ENCODE measurements at places on chromosomes 1 and 21. TPM values are rescaled to one million over a fixed set of nuclear protein-coding genes. Genes with fewer than 3 reads are reported as not detected.

DNA sequence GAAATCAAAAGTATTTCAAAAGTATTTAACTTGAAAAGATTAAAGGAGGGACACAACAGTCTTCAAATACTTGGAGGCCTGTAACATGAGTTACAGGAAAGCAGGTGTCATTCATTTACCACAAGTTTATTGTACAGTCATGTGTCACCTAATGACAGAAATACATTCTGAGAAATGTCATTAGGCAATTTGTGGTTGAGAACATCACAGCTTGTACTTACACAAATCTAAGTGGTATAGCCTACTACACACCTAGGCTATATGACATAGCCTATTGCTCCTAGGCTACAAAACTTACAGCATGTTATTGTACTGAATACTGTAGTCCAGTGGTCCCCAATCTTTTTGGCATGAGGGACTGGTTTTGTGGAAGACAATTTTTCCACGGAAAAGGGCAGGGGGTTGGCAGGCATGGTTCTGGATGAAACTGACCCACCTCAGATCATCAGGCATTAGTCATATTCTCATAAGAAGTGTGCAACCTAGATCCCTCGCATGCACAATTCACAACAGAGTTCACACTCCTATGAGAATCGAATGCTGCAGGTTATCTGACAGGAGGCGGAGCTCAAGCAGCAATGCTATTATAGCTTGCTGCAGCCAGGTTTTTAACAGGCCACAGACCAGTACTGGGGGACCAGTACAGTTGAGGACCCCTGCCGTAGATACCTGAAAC is 25.0 kb upstream of the PHTF1 start:
- no peak for DNase-seq

DNA sequence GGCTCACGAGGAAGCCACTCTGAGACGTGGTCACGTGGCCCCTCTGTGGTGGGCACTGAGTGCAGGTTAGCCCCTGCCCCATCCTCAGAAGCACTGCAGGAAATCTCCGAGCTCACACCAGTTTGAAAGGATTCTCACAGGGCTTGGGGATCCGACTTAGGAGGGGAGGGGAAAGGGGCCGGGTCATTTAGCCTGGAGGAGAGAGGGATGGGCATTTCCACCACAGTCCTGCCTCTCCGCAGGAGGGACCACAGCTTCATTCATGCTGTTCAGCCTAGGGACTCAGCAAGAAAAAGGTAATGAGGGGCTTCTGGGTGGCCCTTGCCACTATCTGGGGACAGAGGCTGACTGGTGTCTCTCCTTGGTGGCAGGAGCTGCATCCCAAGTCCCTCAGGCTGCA is 126.5 kb downstream of the NPHP4 start:
- DNase-seq: no peak

DNA sequence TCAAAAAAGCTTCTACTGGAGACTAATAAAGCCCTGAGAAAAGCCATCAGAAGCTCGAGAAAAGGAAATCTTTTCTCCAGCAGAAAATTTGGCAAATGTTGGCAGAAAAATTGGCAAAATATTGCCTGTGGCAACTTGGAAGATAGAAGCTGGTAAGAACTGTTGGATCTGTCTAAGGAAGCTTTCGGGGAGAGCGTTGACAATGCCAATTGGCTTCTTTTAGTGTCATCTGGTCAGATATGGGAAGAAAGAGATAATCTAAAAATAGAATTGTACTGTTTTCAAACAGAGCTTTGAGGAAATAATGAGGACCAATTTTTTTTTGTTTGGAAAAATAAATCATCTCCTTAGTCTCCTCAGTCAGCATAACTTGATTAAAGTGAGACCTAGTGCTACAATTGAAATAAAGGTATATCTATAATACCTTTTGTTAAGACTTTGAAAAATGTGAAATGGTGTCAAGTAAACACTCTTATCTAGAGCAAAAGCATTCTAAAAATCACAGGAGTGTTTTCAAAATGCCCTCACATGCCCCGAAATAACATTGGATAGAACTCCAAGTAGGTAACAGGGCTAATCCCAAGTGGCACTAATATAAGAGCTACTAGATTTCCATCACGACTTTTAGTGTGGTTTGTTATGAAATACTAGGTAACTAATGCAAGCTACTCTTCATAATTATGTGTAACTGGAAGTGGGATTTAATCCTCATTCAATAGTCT is 882.2 kb upstream of the B3GALT2 start:
- DNase-seq: no peak

- DNase-seq: no peak
Measured at GRCh38 chr1:161784968-161785367, 18.8 kb downstream of the ATF6 start.

DNA sequence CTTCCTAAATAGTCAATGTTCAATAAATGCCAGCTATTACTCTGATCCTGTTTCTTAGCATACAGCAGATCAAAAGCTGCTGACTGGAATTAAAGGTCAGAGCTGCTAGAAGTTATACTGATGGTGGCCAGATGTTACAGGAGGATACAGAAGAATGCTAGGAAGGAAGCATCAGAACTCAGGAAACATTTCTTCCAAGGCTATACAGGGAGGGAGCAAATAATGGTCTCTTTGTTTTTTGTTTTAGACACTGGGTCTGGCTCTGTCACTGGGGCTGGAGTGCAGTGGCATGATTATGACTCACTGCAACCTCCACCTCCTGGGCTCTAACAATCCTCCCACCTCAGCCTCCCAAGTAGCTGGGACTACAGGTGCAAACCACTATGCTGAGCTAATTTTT is 175.5 kb downstream of the RGS7 start:
- no peak for DNase-seq

DNA sequence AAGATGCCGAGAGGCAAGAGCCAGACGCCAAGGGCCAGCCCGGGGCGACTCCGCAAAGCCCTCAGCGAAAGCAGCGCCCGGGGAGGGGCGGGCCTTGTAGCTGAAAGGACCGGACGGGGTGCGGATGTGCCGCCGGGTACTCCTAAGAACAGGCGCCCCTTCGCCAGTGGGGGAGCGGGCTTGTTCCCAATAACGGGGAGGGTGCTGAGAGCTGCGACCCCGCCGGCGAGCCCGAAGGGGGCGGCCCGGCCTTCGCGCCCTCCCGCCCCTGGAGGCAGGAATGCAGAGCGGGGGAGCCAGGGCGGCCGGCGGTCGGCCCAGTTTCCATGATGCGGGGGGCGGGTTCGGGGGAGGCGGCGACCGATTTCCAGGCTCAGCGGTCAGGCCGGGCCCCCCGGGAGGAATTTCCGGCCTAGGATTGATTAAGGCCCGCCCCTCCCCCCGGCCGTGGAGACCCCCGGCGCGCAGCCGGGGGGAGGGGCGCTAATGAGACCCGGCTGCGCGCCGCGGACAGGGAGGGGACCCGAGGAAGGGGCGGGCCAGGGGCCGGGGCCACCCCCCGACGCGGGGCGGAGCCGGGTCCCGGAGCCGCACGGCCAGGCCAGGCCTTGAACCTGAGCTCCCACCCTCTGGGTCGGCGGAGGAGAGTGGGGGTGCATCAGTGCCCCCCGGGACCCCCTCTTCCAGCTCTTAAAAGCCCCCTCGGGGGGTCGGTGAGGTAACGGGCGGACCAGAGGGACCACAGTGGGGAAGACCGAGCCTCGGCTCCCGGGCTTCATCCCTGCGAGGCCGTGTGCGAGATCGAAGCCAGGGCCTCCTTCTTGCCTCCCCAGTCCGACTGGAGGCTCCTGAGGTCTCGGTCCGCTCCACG is 898 bp upstream of the TMEM200B start:
- DNase-seq: peak; percentile 89

- DNase-seq: peak; percentile 64
Measured at GRCh38 chr21:45011426-45011825, 63.0 kb upstream of the ADARB1 start.

GRCh38 chr1:229856009-229856650 is 210.9 kb upstream of the GALNT2 start:
- no peak for DNase-seq

GRCh38 chr1:201383647-201384405 is 6.3 kb upstream of the TNNT2 start:
- DNase-seq: no peak

DNA sequence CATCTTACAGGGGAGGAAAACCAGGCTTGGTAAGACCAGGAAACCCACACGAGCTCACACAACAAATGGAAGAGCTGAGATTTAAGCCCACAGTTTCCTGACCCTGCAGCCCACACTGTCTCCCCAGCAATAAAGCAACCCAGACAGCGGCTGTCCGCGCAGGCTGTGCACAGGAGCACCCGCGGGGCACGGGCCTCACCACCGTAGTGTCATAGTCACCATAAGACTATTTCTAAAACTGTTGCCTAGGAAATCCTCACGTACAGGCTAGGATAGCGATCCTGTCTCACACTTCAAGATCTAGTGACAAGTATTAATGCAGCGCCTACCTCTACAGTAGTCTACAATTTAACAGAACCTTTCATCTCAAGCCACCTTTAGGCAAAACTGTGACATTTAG is 54.0 kb upstream of the SYT6 start:
- no peak for DNase-seq

GRCh38 chr1:184242507-184242943 is 144.3 kb upstream of the C1orf21 start:
- DNase-seq: no peak

DNA sequence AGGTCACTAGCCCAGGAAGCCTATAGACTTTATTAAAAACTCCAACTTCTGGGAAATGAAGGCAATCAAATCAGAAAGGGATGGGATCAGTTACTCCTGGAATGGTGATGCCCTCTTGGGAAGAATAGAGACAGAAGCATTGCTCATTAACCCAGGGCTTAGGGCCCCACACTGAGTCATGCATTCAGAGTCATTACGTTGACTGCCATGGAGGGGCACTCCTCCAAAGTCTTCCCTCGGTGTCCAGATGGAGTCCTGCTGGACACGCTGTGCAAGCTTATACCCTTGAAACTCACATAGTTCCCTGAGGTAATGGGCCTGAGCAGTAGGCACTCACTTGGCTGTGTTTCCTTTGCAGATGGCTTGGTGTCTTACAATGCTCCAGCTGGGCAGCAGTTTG is 35.2 kb upstream of the HSD17B7 start:
- DNase-seq: no peak

DNA sequence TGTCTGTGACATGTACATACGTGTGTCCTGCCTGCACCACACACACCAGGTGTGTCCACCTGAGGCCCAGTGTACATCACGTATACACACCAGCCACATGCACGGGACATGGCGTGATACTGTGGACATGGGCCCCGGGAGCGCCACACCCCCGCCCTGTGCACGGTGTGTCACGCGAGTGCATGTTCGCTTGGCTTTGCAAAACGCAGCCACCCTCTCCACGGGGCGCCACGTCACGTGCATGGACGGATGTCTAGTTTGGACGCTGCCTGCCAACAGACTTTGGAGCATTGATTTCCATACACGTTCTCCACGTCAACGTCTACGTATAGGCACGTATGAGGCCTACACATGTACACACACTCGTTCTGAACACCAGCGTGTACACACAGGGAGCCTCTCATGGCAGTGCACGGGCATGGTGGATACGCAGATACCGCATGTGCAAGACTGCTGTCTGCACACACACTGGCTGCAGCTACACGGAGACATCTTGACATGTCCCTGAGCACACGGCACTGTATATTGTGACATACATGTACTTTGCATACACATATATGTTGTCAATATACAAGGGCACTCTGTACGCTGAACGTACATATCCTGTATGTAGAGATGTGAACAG is 2.7 kb downstream of the TMEM240 start:
- DNase-seq: no peak

DNA sequence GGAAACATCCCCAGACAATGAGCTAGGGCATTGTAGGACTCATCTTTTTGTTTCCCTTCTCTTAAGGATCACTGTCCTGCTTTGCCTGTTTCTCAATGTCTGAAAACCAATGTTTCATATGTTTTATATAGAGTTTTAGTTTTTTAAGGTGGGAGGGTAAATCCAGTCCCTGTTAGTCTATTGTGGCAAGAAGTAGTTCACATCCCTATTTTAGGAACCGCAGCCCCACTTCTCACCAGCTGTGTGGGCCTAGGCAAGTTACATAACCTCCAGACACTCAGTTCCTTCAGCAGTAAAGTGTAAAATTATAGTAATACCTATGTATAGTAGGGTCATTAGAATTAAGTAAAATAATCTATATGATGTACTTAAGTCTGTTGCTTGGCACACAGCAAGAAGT is 105.8 kb upstream of the WLS start:
- no peak for DNase-seq

DNA sequence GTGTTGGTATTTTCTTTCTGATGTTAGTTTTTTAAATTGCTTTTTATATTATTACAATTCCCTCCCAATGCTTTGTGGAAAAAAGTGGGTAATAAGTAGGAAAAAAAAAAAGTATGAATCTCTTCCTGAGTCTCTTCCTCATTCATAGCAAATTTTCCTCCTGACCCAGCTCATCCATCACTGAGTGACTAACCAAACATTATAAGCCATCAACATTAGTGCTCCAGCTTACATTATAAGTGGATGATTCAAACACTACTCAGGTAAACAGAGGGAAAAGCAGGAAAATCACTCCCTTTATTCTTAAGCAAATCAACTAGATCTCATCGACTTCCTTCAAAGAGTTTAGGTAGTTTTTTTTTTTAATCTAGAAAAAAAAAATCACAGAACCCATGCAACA is 15.4 kb upstream of the SAMD13 start:
- DNase-seq: no peak

GRCh38 chr1:117054068-117054467 is 6.1 kb upstream of the TTF2 start:
- DNase-seq: no peak

GRCh38 chr1:182714546-182714945 is 30.2 kb upstream of the RGS8 start:
- no peak for DNase-seq

DNA sequence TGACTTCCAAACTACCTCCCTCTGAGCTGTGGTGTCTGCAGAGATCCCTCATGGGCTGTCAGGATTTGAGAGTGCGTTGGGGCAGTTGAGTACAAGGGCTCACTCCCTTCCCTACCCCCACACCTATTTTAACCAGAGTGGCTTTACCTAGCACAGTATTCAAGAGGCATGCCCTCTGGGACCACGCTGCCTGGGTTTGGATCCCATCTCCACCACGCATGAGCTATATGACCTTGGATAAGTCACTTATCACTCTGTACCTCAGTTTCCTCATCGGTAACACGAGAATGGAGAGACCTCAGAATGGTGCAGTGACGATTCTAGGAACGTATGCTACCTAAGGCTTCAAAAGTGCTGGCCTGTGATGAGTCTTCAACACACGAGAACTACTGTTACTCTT is 147.3 kb upstream of the WNT4 start:
- DNase-seq: peak; percentile 20

GRCh38 chr1:30908696-30909364 is at the start of gene SDC3:
TSS of gene SDC3 (minus strand) at chr1:30908758. CDS start at chr1:30908586, 172 bp downstream.
- peak; percentile 59 for DNase-seq

- DNase-seq: peak; percentile 62
Measured at GRCh38 chr1:228379666-228380065, 27.0 kb downstream of the TRIM11 start.

The DYNLT4 gene
- 0.87 TPM for total RNA-seq

The CFAP141 gene
- total RNA-seq: not detected

The KRTAP22-2 gene
- not detected for total RNA-seq

The KCNN3 gene
- 4.7 TPM for total RNA-seq

The FYB2 gene
- not detected for total RNA-seq

The SERPINC1 gene
- total RNA-seq: not detected

Data from aorta (tissue), 5 donors.